ENCODE measurements at places on chromosomes 3 and 15. TPM values are rescaled to one million over a fixed set of nuclear protein-coding genes. Genes with fewer than 3 reads are reported as not detected.

DNA sequence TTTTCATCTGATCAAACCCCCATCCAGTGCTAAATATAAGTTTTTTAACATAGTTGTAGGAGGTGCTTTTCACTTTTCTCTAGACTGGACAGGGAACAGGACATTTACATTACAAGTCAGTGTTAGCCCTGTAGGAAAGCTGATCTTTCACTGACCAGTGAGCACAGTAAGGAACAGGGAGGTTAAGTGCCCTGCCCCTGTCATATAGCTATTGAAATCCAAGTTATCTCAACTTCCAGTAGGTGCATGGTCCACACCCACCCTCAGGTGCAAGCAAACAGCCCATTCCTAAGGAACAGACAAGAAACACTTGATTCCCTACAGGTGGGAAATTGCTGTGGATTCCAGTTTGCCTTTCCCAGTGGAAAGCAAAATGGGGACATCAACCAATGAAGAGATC lies 79.1 kb upstream of the EIF1B start:
- no peak for DNase-seq

DNA sequence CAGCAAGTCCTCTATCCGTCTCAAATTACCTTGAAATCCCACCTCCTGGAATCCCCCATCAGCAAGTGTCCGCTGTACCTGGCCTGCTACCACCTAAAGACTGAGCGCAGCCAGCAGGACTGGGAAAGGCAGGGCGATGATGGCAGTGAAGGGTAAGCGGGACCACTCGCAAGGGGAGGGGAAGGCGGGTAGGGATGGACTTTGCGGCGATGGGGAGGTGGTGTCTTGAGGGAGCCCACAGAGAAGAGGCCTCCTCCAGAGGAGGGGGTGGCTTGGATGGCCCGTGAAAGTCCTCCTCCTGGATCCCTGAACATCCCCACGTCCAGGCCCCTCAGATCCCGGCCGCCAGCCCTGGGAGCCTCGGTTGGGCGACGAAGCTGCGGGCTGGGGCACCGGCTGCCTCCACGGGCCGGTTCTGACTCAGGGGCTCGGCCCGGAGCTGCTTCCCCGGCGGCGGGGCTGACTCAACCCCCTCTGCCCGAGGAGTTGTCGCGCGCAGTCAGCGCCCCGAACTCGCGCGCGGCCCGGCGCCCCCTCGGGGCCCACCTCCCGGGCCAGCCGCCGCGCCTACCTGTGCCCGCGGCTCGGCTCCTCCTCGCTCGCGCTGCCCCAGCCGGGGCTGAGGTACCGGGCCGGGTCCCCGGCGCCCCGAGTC lies 512 bp downstream of the LARP6 start:
- no peak for DNase-seq

DNA sequence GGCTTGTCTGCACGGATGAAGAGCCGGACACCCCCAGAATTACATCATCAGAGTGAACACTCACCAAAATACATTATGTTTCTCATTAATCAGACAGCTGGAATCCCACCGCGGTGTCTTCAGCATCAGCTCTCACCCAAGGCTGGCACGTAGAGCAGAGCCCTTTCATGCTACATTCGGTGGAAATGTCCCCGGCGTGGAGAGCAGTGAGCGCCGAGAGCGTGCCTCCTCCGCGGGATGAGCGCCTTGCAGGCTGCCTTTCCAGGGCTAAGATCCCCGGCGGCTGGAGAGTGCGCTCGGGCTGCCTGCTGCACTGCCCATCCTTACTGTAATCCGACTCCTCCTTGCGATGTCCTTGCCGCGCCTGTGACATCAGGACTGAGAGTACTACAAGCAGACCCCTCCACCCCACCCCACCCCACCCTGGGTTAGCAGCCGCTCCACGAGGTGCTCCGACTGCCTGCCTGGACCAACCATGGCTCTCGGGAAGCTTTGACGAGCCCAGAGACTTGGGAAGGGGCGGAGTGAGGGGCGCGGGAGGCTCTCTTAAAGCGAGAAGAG lies at the start of gene ZNF385D:
Gene ZNF385D (minus strand): TSS at position 380 of the 561 bp plus-strand sequence. CDS start 294 bp downstream, at position 86.
- DNase-seq: peak; percentile 29

- no peak for DNase-seq
These were observed 120.4 kb upstream of the MEF2A start for GRCh38 chr15:99445272-99445850.

GRCh38 chr3:101780661-101781060 lies 1.6 kb downstream of the NXPE3 start:
- no peak for DNase-seq

GRCh38 chr3:81778678-81779182 lies 17.3 kb upstream of the GBE1 start:
- no peak for DNase-seq

DNA sequence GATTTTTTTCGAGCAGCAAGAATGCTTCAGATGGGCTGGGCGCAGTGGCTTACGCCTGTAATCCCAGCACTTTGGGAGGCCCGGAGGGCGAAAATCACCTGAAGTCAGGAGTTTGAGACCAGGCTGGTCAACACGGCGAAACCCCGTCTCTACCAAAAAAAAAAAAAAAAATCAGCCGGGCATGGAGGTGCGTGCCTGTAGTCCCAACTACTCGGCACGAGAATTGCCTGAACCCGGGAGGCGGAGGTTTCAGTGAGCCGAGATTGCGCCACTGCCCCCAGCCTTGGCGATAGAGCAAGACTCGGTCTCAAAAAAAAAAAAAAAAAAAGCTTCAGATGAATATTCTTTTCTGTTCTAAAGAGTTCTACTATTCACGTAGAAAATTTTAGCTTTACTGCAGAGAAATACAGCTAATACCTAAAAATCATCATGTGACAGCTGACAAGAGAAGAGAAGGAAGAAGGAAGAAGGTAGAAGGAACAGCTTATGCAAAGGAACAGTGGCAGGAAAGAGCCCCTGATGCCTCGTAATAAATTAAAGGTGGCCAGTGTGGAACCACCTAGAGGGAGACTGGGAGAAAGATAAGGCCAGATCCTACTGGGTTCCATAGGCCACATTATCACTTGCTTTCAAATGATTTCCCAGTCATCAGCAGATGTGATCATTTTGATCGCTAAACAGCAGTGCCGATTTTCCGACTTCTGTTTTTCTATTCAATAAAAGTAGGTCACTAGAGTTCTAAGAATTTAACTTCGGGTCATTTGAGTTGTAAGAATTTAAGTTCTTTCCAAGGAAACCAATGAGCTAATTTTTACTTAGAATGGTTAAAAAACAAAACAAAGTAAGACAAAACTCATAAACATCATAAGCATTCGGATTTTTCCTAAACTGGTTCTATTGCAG lies 1.5 kb downstream of the CMTM6 start:
- no peak for DNase-seq

GRCh38 chr3:12798559-12799179 lies 2.2 kb downstream of the CAND2 start:
- DNase-seq: no peak

GRCh38 chr3:195762249-195762585 lies 41.4 kb downstream of the MUC20 start:
- no peak for DNase-seq

GRCh38 chr3:168847291-168847883 lies 751.7 kb upstream of the GOLIM4 start:
- DNase-seq: peak; percentile 47

DNA sequence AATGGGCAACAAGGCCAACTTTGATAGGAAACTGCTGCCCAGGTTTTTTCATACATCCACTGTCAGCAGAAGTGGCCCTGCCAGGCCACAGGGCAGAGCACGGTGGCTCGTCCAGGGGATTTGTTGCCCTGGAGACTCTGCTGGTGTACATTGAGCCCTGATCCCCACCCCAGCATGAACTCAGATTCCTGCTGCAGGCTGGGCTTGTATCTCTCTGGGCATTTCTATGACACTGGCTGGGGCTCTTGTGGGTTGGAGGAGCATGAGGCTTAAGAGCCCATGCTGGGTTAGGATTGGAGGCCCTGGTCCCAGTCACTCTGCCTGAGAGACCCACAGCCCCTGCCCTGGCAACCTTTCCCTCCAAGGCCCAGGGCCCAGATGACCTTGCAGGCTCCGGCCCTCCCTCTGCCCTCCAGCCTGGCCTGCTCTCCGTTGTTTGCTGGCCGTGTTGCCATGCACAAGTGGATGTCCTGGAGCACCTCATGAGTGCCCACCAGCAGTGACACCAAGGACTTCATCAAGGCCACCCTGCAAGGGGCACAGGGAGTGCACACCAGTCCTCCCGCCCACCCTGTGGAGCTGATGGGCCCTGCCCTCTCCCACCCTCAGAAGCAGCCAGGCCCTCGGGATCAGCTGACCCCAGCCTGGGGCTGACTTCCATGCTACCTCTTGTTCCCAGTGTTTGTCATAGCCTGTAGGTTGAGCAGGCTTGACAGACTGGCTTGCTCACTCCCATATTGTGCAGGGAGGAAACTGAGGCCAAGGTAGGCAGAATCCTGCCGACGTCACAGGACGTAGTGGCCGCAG lies 58.2 kb downstream of the ZNF445 start:
- DNase-seq: no peak

DNA sequence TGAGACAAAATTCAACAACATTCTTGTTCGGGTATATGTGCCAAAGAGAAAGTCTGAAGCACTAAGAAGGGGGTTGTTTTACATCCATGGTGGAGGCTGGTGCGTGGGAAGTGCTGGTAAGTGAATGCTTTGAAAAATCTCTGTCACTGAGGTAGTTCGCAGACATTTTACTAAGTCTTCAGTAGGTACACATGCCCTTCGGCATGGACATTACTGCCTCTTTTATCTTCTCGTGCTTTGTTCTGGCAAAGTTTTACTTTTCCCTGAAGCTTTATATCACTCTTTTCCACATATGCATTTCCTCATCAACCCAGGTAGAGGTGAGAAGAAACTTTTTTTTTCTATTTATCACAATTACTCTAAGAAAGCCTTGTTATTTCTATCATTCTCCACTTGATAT lies 3.6 kb downstream of the AADAC start:
- DNase-seq: no peak

DNA sequence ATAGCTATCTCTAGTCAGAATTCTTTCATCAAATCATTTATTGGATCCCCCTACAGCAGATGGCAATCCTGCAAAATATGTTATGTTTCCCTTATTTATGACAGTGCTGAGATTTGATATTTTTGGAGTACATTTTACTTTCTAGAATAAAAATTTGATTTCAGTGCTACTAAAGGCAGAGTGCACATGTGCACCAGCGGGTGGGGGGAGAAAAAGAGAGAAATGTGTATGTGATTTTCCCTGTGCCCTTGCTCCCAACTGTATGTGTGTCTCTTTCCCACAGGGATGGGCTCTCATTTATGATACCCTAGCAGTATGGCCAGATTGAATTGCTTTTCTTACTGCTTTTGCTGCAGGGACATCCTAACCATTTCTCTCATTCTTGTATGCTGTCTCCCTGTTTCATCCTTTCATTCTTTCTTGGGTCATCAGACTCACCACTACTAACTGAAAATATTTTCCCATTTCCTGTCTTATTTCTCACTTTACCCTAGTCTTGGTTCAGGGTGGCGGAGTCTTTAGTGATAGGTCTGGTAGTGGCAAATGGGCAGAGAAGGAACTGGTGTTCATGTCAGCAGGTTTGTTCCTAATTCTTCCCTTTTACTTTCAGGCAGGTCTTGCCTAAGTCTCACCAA lies 140.7 kb downstream of the TCF12 start:
- DNase-seq: no peak

DNA sequence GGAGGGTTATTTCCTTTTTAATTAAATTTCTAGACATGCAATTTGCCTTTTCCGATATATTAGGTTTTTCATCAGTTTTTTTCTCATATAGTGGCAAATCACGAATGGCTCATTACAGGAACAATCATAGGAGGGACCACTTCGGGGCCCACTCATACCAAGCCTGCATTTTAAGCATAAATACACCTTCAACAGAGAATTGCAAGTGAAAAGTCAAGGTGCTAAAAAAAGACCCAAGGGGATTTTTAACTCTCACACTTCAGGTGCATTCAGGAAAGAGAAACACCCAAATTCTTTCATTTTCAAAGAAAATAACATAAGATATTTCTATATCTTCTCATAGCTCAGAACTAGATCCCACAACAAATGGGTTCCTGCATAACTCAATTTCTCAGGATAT lies 979.6 kb upstream of the NR2F2 start:
- no peak for DNase-seq

GRCh38 chr3:177482048-177482691 lies 284.9 kb upstream of the TBL1XR1 start:
- no peak for DNase-seq

- DNase-seq: no peak
These were observed 15.2 kb upstream of the GBE1 start for GRCh38 chr3:81776643-81777042.

DNA sequence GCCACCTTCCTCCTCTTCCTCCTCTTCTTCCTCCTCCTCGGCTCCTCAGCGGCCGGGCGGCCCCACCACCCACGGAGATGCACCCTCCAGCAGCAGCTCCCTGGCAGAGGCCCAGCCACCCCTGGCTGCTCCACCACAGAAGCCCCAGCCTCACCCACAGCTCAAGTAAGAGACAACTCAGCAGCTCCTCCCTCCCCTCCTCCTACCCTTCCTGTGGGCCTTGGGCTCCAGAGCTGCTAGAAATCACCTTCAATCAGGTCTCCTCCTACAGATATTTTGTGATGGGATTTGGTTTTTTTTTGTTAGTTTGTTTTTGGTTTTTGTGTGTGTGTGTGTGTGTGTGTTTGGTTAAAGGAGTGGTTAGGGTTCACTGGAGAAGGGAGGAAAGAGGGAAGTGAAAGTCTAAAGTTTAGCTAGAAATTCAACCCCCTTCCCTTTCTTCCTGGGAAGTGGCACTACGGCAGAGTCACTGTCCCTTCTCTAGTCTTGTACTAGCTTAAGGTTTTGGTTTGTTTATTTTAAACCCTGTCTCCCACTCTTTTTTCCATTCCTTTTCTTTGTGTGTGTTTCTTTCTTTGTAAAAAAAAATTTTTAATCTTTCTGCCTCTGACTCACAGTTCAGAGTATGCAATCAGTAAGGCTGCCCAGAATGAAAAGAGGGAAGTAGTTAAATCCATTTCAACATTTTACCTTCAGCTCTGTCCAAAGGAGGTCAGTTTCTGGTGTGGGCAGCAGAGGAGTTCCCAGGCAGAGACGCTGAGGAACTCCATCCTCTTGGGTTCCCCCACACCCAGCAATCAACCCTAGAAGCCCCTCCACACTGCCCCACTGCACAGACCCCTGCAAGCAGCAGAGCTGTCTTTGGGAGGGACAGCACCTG lies 29.0 kb upstream of the TIMP4 start:
- no peak for DNase-seq

The BNC1 gene
- 0.37 TPM for total RNA-seq

The CHAC1 gene
- total RNA-seq: 0.42 TPM

The BUB1B gene
- total RNA-seq: 23.8 TPM

The CCDC51 gene
- total RNA-seq: 6.0 TPM

The P3H2 gene
- total RNA-seq: 12.7 TPM

The SLC9C1 gene
- total RNA-seq: 1.9 TPM
